ENCODE measurements at places on chromosomes 1 and 21.
A peak's percentile ranks its signal among the peaks of the same experiment; 100 is the strongest.

DNA sequence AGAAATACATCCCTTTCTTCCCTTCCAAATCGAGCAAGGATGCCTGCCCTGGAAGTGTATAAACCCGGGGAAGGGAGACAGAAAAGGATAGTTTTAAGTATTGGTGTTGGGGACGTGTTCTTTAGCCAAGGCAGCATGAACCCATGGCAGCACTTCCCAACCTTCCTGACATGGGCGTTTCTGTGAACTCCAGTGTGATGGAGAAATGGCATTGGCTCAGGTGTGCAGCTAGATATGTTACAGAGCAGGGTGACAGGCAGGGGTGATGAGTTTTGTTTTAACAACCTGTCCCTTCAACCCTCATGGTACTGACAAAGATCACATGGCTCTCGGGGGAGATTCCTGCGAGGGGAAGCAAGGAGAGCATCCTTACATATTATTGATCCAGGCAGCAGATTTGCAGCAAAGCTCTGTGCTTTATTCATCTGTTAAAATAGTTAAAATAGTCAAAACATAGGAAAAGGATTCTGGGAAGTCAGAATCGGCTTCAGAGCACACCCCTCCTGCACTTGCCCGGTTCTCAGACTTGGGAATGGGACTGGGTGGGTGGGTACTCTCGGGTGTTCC, 4.0 kb downstream of the MX1 start:
- DNase-seq: no peak

DNA sequence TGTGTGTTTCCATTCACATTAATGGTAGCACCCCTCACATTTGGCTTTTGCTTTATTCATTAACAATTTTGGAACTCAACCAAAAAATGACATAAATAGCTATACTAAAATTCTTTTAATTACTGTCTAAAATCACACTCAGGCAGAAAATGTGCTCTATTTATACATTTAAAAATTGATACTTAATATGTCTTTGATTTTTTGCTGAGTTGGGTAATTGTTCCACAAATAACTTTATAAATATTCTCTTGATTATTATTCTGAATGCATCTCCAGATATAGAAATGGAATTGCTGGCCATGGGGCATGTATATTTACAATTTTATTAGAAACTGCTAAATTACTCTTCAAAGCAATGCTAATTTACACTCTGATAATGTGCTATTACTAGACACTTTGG, 658.7 kb upstream of the CHRM3 start:
- DNase-seq: no peak

DNA sequence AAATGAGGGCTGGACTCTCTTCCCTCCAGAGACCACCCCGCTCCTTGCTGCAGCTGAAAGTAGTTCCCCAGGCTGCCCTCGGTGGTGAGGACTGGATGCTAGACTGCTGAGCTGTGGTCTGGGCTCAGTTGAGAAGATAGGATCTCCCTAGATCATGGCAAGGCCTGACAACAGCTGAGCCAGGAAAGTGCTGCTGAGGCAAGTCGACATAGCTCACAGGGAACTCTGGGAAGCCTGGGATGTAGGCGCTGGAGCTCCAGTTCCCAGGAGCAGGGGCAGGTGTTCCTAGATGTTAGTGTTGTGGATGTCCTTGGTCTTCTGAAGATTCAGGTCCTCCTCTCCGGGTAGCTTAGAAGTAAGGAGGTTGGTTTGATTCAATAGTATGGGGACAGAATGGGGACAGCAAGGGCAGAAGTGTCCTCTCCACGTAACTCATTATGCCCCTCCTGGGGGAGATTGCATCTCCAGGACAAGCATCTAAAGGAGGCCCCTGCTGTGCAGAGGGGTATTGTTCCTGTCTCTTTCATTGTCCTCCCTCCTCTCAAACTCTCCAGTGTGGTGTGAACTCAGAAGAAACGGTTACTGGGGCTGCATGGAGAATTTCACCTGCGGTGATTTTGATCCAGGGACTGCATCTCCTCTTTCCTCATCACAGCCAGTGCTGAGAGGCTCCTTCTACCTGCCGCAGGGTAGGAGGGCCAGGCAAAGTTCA, 3.7 kb downstream of the CYB561D1 start:
- DNase-seq: no peak

DNA sequence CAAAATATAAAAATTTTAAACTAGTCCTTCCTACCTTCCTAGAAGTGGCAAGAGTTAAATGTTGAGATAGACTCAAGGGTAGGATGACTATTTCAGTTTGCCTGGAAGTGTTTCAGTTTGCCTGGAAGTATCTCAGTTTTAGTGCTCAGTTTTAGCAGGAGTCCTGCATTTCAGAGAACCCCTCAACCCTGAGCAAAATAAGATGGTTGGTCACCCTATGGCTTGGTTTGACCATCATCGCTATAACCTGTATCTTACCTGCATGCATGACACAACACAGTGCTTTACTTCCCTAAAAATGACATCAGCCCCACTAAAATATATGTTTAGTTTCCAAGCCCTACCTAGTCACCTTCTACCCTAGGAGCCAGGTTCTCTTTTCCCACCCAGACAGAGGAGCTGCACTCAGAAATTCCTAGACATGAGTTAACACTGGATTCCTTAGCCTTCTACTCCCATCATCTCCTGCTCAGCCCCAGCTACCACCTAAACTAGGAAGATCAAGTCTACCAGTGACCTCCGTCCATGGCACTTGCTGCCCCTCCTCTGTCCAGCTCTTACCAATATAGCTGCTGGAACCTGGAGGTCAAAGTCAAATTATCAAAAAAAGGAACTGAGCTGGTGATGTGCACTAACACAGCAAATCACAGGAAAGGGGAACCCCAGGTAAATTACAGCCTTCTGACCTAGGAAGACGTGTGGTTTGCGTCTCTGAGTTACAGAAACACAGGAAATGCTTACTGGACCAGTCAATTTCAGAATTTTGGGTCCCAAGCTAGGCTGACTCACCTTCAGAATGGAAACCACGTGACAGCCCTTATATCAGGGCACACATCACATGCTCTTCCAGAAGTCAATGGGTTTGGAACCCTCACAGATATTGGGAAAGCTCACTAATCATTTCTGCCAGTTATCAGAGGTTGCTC, 2.2 kb upstream of the G0S2 start:
- DNase-seq: no peak

DNA sequence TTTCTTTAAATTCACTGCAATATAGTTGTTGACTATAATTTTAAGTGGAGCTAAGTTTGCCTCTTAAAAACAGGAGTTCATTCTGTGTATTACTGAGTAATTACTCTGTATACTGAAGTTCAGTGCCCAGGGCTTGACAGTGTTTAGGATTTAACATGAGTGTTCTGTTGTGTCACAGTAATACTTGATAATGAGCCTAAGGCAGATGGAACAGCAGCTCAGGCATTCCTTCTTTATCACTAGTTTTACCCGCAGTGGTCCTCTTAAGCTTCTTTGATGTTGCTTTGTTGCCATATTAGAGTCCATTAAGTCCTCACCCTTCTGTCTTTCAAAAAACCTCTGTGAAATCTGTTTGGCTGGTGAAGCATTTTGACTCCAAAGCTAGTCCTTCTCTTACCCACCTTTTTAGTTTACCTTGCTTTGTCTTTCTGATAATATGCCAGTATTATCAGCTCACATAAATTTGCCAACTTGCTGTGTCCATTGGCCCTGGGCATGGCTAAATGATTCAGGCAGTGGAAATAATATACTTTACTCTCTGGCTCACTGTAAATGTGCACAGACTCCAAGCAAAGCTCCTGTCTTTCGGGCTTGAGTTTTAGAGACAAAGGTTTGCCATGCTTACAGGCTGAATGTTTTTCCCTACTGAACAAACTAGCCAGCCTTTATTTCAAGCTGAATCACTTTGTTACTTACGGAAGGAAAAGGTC, 17.7 kb downstream of the HIPK1 start:
- DNase-seq: no peak

GRCh38 chr1:41687007-41687406, 202.5 kb upstream of the EDN2 start:
- no peak for DNase-seq

DNA sequence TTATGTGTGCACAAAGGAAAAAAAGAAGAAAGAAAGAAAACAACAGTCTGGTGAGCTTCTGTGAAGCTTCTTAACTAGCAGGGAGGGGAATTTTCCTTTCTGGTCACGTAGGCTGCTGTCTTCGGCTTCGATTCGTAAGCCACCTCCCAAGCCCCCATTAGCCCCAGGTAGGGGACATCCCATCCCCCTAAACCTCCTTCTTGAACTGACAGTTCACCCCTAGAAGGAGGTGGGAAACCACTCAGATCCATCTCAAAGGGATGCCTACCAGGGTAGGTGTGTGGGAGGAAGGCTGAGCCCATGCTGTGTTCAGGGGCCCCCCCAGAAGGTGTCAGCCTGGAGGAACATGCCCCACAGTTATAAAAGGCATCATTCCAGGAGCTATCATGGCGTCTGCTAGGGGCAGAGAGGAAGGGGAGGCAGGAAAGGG, 25.8 kb downstream of the CD247 start:
- DNase-seq: no peak

DNA sequence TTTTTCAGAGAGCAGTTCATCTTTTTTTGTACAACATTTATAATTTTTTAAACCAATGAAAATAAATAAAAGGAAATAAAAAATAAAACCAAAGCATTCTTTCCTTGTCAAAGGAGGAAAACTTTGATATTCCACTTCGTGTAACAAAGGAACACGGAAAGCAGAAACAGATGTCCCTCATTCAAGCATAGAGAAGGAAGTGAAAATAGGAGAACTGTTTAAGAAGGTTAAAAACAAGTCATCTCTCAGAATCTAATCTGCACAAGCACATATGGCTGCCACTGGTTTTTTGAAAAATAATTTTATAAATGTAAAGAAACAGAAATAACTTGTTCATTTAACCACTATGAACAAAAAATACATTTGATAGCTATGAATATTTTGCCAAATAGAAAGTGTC, 35.9 kb upstream of the ZNF644 start:
- no peak for DNase-seq

- no peak for DNase-seq
These were observed 14.3 kb downstream of the DAP3 start for GRCh38 chr1:155703216-155703615.

GRCh38 chr21:14850394-14850793, 214.4 kb downstream of the NRIP1 start:
- no peak for DNase-seq

GRCh38 chr1:202945483-202945882, 12.6 kb downstream of the ADIPOR1 start:
- DNase-seq: no peak

DNA sequence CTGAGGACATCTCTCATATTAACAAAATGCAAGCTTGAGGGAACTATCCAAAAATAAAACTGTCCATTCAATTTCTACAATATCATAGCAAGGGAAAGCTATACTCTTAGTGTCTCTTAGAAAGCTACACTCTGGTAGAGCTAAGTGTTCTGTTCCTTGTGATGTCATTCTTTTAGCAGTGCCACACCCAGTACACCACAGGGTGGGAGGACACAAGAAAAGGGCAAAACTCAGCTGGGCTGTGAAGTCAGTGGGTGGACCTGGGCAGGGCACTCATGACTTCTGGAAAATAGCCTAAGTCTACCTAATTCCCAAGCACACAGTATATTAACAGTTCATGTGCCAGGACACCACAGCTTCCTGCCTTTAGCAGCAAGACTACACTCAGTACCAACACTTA, 42.2 kb upstream of the TNFSF4 start:
- DNase-seq: no peak

GRCh38 chr1:240070188-240070587, 21.5 kb upstream of the FMN2 start:
- DNase-seq: no peak

DNA sequence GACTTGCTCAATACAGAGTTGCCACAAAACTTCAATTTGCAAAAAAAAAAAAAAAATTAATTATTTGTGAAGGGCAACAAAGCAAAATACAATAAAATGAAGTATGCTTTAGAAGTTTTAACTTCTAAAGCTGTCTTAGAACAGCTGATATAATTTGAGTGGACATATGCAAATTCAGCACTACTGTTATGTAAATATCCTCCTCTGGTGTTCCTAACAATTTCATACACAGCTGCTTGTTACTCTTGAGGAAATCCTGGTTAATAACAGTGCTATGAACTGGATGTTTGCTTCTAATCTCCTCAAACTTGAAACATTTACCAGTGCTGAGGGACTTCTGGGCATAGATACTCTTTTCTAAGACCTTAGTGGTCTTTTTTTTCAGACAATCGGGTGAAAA, 69.6 kb upstream of the COL24A1 start:
- DNase-seq: no peak

GRCh38 chr1:215891266-215892057, 324.4 kb downstream of the KCTD3 start:
- DNase-seq: no peak

DNA sequence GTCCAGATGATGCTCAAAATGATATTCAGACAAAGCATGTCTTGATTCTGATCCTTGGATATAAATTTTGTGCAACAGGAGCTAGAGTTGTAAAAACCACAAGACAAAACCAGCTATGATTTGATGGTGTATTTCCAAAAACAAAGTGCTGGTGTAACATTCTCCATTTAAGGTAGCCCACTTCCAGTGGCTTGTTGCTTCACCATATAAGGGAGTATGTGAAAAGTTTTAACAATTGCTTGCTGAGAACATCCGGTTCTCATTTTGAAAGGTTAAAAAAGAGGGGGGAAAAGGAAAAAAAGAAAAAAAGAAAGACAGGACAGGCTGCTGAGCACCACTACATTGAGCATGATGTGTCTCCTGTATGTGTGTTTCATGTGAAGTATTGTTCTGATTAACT, 123.6 kb downstream of the MACF1 start:
- no peak for DNase-seq

GRCh38 chr1:15833842-15834405, 13.6 kb upstream of the SPEN start:
- DNase-seq: no peak

GRCh38 chr1:201719812-201720521, 109.0 kb upstream of the IPO9 start:
- peak; percentile 86 for DNase-seq

DNA sequence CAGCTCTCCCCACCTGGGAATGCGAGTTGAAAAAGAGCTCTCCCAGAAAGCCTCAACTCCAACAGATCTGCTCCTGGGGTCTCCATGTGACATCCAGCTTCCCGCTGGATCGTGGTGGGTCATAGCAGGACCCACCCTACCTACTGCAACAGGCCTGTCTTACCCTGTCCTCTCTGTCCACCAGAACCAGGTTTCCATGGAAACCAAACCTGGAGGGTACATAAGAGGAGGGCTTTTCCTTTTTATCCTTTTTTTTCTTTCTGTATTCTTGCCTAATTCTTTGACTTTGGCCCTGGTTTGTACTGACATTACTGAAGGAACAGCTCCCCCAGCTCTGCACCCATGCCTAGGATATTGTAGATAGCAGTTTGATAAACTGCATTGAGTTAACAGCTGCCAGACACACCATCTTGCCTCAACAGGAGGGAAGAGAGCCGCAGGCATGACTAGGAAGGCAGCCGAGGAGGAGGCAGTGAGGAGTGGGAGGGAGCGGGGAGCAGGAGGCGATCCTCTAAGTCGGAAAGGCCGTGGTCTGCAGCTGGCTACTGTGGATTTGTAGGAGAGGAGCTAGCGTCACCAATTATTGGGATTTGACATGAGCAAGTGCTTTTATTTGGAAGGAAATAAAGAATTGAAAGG, 9.7 kb upstream of the FMOD start:
- no peak for DNase-seq

DNA sequence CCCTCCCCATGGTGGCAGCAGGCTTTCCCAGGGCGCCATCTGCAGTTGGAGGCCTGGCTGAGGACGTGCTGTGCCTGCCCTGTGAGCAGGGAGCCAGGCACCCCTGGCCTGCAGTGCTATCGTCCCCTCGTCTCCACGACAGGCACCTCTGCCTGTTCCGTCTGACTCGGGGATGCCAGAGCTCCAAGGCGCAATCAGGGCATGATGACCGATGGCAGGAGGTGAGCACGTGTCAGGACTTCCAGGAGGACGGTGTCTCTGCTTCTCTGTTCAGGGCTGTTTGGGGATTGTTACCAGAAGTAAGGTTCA, 125.2 kb downstream of the PCBP3 start:
- no peak for DNase-seq

Data from AG09319 (cell line).